ENCODE measurements at places on chromosomes 1 and 21. TPM values are rescaled to one million over a fixed set of nuclear protein-coding genes. Genes with fewer than 3 reads are reported as not detected.
A peak's percentile ranks its signal among the peaks of the same experiment; 100 is the strongest.

Gene CLCA4
- not detected for polyA plus RNA-seq

Gene LENEP
- 0.48 TPM for polyA plus RNA-seq

Gene SLC6A9
- 3.8 TPM for polyA plus RNA-seq

Gene ZBTB8A
- 11.8 TPM for polyA plus RNA-seq

Gene CLEC20A
- polyA plus RNA-seq, result not detected

Gene RHD
- 0.20 TPM for polyA plus RNA-seq

Gene UBL4B
- not detected for polyA plus RNA-seq

Gene ADCY10
- 0.05 TPM for polyA plus RNA-seq

Gene LINGO4
- 0.07 TPM for polyA plus RNA-seq

DNA sequence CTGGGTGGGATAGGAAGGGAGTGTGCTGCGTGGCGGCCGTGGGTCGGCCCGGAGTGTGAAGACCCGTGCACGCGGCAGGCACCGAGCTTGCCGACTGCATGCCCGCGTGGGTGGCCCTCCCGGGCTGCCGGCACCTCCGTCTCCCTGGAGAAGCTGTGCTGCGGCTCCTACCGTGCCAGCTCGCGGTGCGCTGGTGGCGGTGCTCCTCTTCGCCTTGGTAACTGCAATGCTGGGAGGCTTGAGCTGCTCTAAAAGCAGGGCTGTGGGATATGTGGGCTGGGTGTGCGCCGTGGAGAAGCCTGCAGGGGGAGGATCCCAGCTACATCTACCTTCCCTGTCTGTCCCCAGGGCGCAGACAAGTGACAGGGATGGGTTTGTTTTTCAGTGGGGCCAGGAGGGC lies 2.4 kb downstream of the GABRD start:
- no peak for DNase-seq

DNA sequence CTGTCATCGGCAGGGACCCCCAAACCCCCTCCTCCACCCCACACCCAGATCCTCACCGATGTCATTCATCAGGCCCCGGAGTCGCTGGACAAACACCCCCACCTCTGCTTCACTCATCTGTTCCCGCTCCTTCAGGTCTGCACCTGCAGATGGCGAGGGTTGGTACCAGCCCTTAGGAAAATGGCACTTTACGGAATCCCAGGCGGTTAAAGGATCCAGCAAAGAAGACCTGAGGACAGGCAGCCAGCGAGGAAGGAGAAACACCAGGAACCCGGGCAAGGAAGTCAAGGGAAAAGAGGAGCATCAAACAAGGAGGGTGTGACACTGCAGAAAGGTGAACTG lies 13.8 kb downstream of the ECHDC2 start:
- DNase-seq, result no peak

DNA sequence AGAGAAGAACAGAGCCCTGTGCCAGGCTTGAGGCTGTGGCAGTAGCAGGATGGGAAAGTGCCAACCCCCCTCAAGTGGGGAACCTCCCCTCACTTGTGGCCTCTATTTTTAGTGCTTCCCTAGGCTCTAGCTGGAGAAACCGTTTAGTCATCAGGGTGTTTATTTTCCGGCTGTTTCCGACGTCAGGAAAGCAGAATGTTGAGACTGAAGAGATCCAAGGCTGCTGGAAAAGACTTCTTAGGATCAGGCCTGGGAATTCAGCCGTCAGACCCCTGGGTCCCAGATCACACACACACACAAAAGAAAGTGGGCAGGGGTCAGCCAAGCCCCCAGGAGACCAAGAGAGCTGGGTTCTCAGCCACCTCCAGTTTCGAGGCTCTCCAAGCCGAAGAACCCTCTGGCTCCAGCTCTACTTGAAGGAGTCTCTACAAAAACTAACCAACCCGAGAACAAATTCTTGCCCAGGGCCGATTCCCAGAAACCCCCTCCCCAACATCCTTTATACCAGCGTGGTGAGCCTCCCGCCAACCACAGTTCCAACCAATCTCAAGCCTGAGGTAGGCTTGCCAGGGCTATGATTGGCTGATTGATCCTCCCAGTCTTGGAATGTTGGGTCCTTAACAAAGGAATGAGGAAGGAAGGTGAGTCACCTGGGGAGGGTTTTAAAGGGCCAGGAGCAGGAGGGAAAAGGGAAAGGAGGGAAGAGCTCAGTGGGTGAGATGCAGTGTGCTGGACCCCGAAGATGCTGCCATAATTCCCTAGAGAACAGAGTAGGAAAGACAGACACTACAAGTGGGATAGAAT lies 2.5 kb upstream of the MEF2D start:
- peak; percentile 92 for DNase-seq

DNA sequence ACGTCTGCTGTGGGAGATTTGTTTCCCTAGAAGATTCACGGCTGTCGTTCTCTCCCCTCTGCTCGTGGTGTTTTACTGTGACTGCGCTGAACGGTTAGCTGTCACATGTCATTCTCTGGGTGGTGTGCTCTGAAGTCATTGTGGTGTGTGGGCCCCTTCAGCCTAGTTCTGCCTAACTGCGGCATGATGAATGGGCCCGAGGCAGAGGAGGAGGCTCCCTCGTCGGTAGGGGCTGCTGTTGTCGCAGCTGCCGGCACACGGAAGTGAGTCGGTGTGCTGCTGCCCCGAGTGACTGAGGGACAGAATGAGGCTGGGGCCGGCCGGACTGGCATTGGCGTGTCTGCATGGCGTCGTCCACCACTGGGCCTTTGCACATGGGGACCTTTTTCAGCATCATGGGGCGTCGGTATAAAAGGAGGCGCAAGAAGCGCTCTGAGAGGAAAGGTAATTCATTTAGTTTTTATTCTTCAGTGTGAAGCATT lies 77.9 kb downstream of the ADARB1 start:
- DNase-seq, result no peak

DNA sequence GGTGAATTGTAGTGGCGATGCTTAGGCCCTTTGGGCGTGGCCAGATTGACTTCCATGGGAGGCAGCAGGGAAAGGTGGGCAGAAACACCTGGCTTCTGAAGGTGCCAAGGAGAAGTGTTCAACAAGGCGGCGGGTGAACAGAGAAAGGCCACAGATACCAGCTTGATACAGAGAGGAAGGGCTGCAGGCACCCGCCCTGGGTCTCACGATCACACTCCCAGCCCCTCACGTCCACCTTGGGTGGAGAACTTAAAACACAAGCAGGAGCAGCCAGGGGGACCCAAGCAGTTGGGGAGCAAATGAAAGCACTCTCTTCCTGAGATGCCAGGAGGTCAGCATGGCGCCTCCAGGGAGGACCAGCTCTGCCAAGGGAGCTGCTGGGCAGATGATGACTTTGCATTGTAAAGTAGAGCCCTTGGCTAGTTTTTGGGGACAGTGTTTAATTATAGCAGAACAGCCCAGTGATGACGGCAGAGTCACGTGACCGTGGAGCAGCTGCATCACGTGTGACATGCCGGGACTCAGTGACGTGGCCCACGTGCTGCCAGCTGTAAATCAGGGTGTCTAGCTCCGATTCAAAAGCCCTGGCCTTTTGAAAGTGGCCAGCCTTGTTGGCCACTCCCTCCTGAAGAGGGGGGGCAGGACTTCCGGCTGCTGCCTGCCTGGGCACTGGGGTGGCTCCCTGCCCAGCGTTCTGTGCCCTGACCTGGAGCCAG lies 19.0 kb downstream of the SLC37A1 start:
- DNase-seq, result peak; percentile 52

- no peak for DNase-seq
Observed at GRCh38 chr1:155043793-155044192, 7.3 kb upstream of the ADAM15 start.

- no peak for DNase-seq
Observed at GRCh38 chr21:42702720-42703119, 49.3 kb downstream of the PDE9A start.

DNA sequence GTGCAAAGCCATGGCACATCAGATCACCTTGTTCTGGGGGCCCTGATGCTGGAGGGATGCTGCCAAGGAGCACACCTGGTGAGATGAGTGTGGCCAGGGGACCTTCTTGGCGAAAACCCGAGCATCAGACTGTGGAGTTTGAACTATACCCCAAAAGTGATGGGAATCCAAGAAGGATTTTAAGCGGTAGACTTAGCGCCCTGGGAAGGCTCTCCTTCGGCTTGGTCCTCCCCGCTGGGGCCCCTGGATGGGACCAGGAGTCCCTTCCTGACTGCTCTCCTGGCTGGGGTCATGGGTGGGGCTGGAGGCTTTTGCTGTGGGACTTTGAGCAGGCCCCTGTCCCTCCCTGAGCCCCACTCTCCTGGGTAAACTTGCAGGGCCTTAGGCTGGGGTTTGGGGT lies 10.5 kb downstream of the ZNF362 start:
- no peak for DNase-seq

DNA sequence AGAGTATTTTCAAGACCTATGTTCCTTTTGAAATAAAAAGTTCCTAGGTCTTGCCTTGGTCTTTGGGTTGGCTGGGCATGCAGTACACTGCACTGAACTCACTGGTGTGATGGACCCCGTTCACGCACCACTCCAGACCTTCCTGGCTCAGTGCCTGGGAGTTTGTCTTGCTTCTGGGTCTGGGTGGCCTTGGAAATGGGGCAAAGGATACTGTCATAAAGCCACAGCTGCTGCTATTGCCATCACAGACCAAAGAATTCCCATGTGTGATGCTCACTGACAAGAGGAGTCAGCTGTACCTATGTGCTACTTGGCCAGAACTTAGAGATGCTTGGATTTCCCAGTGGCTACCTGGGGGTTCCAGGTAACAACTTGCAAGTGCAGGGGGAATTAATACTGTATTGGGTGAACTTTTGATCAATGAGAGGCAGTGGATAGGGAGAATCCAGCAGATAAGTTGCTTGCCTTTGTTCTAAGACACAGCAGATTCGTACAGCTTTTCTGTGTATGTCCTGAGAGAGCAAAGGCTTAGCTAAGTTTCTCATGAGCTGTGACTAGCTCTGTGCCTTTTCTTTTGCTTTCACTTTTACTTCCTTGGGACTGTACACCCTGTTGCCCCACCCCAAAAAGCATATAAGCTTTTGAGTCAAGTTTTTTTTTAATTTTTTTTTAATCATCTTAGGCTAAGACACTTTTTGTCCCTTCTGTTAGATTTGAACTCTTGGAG lies 115.3 kb downstream of the RUNX1 start:
- DNase-seq, result no peak

DNA sequence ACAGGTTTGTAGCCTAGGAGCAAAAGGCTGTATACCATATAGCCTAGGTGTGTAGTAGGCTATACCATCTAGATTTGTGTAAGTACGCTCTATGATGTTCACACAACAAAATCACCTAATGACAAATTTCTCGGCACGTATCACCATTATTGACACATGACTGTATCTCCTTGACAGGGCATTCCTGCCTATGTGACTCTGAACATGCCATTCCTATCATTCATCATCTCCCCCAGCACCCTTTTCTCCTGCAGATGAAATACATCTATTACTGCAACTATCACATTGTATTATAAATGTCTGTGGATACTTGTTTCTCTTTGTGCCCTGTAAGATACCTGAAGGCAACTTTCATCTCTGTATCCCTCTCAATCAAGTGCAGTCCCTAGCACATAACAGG lies 29.9 kb downstream of the TP53BP2 start:
- no peak for DNase-seq

DNA sequence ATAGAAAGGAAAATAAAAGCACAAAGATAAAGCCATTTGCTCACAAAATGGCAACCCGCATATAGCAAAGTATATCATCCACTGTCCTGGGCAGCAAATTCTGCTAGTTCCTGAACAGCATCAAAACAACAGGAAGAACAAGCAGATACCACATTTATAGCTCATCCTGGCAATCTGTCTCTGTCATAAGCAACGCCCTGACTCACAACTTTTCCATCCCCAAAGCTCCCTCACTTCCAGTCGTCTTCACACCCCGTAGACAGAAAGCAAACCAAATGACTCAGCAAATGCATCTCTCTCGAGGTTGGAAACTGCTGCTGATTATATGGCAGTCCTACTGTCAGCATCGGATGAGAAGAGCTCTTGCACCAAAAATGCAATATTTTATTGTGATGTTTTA lies 65.8 kb downstream of the AK5 start:
- DNase-seq, result peak; percentile 83

GRCh38 chr21:26815197-26815596 lies 30.0 kb downstream of the ADAMTS1 start:
- DNase-seq, result no peak

DNA sequence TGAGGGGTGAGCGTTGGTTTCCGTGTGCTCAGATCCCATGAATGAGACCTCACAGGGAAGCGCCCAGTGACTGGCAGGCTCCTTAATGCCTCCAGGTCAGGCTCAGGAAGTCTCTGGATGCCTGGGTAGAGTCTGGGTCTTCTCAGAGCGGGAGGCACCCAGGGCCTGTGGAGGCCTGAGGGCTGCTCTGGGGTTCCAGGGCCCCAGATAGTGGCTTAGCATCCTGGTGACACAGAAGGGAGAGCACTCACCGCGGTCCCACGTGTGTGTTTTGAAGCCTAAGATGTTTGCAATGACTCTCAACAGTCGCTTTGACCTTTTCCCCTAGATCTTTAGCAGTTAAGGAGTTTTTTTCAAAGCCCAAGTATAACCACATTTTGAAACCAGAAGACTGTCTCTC lies 25.0 kb downstream of the PRMT2 start:
- no peak for DNase-seq

- no peak for DNase-seq
Observed at GRCh38 chr1:117985973-117986372, 56.4 kb downstream of the WDR3 start.

GRCh38 chr1:219271818-219272535 lies 98.3 kb downstream of the LYPLAL1 start:
- peak; percentile 58 for DNase-seq

DNA sequence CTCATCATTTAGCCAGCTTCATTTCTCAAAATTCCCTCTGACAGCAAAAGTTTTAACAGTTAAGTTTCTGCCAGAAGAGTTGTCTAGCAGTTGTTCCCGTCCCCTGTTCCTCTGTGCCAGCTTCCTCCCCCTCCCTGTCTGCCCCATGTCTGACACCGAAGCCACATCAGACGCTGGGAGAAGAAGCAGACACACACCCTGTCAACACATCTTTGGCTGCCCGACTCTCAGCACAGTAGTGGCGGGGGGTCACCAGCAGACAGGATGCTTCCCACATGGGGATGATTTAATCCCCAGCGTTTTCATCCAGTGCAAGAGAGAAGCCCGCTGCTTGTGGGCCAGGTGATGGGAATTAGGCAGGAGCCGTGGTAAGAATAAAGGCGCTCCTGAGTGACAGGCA lies 379.4 kb upstream of the RUNX1 start:
- DNase-seq, result peak; percentile 49

- no peak for DNase-seq
Observed at GRCh38 chr1:993379-993995, 6.4 kb downstream of the HES4 start.

- no peak for DNase-seq
Observed at GRCh38 chr1:163737261-163737660, 415.5 kb downstream of the NUF2 start.

- no peak for DNase-seq
Observed at GRCh38 chr1:41161846-41162245, 80.3 kb downstream of the SCMH1 start.

Measured in muscle of back (tissue), 13 donors.